ENCODE measurements at places on chromosomes 5 and 9.

DNA sequence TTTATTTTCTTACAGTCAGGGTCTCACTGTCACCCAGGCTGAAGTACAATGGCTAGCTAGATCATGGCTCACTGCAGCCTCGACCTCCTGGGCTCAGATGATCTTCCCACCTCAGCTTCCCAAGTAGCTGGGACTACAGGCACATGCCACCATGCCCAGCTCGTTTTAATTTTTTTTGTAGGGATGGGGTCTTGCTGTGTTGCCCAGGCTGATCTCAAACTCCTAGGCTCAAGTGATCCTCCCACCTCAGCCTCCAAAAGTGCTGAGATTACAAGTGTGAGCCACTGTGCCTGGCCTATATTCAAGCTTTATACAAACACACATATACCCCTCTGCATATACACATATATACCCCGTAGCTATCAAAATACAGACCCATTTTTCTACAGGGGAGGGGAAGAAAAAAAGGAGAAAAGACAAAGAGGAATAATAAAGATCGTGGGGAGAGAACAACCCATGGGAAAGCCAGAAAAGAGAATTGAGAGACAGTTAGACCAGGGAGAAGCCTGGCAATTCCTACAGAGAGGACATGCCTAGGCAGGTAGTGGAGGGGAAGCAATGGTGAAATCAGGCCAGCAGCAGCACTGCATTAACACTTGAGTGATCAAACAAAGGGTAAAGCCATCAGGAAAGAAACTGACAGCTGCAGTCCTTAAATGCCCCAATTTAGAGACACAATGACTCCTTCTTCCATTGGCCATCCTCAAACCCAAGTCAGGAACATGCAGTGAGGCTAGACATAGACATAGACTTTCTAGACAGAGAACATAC is 102.7 kb downstream of the EFNA5 start:
- no peak for DNase-seq

DNA sequence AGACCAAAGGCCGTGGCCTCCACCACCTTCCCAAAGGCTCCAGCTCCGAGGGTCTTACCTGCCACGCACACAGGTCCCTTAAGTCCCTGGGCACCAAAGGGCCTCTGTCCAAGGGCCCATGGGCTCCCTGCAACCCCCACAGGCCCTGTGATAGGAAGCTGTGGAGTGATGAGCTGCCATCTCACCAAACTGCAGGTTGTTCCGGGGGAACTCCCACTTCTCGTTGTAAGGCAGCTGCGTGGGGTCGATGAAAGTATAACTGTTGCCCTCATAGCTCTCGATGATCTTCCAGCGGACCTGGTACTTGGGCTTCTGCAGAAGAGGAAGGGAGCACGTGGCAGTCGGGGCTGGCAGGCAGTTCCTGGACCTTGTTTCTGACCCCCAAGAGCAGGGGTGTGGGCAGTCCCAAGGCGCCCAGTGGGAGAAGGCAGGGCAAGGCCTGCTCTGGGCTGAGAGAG is 24.8 kb downstream of the CSF1R start:
- DNase-seq: no peak

- DNase-seq: no peak
These were observed 30.9 kb upstream of the SLC46A2 start for GRCh38 chr9:112921549-112921948.

DNA sequence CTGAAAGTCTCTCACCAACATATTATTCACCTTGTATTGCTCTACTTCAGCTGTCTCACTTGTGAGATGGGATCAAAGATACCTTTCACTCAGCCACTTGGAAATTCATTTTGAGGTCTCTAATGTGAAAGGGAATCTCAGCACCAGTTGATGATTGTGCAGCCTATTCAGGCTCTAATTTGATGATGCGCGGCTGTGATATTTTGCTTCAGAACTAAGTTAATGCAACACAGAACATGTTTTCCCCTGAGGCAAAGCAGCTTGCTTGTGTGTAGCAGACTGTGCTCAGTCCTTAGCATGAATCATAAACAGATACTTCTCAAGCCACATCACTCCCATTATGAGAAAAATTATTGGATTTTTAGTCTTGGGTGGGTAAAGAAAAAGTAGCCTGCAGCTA is 378.8 kb downstream of the OSTF1 start:
- DNase-seq: no peak

DNA sequence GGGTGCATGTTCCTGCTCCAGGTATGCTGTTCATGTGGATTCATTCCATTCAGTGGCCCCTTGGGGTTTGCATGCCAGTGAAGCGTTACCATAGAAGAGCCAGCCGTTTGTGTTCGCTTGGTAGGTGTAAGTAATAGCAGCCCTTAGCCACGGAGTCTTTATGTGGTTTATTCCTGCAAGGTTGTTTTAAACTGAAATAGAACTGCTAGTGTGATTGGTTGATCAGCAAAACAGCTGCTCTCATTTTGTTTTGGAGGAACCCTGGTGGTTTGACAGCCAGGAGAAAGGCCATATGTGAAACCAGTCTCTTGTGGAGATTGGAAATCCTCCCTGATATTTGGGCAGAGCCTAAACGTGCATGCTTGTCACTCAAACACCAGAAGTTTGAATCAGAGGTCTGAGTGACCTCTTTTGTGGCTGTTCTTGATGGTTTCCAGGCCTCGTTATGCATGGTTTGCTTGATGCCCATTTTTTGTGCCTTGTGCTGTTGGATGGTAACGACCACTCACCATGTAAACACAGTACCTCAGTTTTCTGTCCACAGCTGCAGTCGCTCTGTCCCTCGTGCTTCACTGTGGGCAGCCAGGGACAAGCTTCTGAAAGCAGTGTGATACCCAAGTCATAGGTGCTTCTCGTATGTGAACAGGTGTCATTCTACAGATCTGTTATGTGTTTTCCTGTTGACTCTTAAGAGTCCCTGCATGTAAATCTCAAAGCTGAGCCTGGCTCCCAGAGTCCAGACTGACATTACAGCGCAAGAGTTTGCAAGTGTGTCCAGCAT is 58.3 kb upstream of the NXNL2 start:
- DNase-seq: no peak

- no peak for DNase-seq
These were observed 82.4 kb downstream of the ZNF354C start for GRCh38 chr5:179142434-179143198.

GRCh38 chr5:122723606-122724352 is 51.1 kb upstream of the SNX2 start:
- DNase-seq: no peak

- peak; percentile 8 for DNase-seq
These were observed 7.8 kb downstream of the LCN10 start for GRCh38 chr9:136734837-136735496.

- no peak for DNase-seq
These were observed 132.4 kb downstream of the HACD4 start for GRCh38 chr9:20898885-20899554.

- no peak for DNase-seq
These were observed 101.8 kb downstream of the TMEM167A start for GRCh38 chr5:82975396-82975795.

DNA sequence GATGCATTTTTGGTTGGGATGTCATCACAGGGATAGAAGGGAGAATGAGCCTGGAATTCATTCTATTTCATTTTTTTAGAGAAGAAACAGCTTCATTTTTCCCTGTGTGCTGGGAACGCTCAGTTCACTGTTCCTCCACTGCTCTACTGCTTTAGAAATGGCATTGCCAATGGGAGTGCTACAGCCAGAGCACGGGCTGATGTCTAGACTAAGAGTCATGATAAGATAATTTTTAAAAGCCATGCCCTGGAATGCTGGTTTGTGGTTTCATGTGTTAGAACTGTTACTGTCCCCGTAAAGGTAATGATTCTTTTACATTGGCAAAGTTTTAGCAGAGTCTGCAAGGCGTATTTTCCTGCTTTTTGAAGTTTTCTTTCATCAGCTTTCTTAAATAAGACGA is 119.6 kb downstream of the SEMA6A start:
- no peak for DNase-seq

- no peak for DNase-seq
These were observed 54.4 kb upstream of the TRAF1 start for GRCh38 chr9:120980951-120981350.

DNA sequence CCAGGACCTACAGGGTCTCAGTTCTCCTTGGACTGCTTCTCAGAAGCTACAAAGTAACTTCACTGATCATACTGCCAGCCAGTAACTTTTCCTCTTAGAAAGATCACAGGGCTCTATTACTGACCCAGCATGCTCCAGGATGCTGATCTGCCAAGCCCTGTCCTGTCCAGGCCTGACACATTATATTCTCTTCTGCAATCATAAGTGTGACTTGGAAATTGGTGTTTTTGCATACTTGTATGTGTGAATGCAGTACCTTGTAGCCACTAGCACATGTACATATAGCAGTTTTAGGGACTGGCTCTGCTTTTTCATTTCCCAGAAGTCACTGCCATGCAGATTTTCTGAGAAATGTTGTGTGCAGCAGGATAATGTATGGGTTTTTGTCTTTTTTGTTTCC is 40.1 kb upstream of the CCNH start:
- DNase-seq: no peak

GRCh38 chr9:94703488-94704140 is 22.9 kb upstream of the AOPEP start:
- DNase-seq: no peak

GRCh38 chr9:751137-752051 is 90.1 kb upstream of the DMRT1 start:
- no peak for DNase-seq

GRCh38 chr9:116027511-116027910 is 126.1 kb upstream of the PAPPA start:
- no peak for DNase-seq

DNA sequence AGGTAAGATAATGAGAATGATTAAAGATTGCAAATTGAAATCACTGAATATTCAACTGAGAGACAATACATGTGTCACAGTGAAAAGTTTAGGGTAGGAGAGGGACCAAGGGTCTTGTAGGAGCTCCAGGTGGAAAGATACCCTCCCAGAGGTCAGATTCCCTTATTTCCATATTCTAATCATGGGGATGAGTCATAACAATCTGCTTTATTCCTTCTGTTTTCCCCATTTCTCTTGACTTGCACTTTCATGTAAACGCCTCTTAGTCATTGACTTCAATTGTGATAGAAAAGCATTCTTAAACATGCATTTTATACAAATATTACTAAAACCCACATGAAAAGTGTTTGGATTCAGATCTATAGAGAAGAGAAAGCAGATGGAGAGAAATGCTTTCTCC is 81.3 kb upstream of the CTSL start:
- no peak for DNase-seq

DNA sequence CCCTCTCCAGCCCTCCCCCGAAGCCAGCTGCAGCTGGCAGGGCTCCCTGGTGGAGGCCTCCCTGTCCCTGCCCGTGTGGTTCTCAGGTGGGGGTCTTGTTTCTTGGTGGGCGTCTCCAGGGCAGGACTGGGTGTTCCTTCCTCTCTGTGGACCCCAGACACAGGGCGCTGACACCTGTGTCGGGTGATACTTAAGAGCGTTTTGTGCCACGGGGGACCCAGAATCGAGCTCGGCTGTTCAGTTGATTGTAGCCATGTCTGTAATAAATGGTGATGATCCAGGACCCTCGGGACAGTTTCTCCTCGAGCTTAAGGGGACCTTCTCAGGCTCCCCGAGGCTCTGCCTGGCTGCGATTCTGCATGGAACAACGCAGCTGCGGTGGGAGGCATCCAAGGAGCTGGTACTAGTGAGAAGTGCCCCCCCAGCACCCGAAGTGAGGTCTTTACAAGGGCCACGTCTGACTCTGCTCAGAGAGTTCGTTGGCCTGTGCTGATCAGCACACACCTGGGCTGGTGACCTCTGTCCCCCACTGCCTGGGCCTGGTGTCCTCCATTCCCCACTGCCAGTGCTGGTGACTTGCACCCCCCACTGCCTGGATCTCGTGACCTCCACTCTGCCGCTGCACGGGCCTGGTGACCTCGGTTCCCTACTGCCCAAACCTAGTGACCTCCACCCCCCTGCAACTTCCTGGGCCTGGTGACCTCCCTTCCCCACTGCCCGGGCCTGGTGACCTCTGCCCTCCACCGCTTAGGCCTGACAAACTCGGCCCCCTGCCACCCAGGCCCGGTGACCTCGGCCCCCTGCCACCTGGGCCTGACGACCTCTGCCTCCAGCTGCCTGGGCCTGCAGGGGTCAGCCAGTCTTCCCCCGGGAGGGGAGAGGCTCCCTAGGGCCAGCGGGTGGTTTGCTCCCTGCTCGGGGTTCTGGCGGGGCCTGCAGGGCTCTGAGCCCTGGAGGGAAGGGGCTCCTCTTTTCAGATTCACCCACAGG is 36.0 kb downstream of the NDUFS6 start:
- DNase-seq: no peak

GRCh38 chr5:135876146-135876545 is 19.5 kb downstream of the IL9 start:
- no peak for DNase-seq

DNA sequence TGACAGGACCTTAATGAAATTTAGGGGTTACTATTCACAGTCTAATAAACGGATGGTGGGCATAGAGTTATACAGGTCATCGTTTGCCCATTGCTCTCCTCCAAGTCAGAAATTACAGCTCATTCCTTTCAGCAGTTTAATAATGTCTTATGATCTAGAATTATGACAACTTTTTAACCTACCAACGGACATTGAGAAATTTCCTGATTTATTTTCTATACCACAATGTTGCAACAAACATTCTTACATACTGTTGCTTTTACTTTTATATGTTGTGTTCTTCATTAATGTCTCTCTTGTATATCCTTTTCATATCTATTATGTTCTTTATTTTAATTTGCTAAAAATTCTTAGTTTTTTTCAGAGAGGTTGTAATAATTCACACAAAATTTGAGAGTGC is 152.8 kb upstream of the PRLR start:
- no peak for DNase-seq

DNA sequence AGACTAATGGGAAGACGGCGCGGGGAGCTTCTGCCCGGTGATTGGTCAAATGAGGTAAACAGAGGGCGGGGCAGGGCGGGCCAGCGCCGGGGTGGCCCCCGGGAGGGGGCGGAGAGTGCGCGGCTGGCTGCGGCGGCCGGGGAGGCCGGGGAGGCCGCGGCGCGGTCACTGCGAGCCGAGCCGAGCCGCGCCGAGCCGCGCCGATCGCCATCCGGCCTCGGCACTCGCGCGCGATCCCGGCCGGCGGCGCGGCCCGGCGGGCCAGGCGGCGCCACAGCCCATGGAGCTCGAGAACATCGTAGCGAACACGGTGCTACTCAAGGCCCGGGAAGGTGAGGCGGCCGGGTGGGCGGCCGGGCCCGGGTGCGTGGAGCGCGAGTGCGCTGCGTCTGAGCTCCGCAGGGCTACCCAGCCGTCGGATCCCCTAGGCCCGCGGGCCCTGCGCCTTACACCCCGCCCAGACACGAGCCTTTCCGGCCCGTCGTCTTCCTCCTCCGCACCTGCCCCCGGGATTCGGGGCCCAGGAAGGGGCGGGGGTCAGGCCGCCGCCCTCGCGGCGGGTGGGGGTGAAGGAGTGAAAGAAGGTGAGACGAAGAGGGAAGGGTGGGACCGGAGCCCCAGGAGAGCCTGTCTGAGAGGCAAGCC is at the start of gene GRK6:
Gene GRK6, plus strand, starts transcription at position 111 of the 645 bp plus-strand sequence. Its CDS starts 170 bp downstream, at position 281.
- DNase-seq: peak; percentile 47

- DNase-seq: no peak
These were observed 3.0 kb downstream of the GDNF start for GRCh38 chr5:37836592-37837413.

- no peak for DNase-seq
These were observed 255.3 kb downstream of the FSTL4 start for GRCh38 chr5:133356984-133357421.

GRCh38 chr5:172140120-172140519 is 47.9 kb downstream of the STK10 start:
- DNase-seq: peak; percentile 4

All from pancreas (tissue), 10 donors.